ENCODE measurements at places on chromosomes 16 and 17. TPM values are rescaled to one million over a fixed set of nuclear protein-coding genes. Genes with fewer than 3 reads are reported as not detected.
A peak's percentile ranks its signal among the peaks of the same experiment; 100 is the strongest.

Gene ZFHX3
- 0.22 TPM for total RNA-seq

Gene KRTAP16-1
- not detected for total RNA-seq

Gene PRAC1
- not detected for total RNA-seq

Gene C16orf86
- total RNA-seq = 1.9 TPM

DNA sequence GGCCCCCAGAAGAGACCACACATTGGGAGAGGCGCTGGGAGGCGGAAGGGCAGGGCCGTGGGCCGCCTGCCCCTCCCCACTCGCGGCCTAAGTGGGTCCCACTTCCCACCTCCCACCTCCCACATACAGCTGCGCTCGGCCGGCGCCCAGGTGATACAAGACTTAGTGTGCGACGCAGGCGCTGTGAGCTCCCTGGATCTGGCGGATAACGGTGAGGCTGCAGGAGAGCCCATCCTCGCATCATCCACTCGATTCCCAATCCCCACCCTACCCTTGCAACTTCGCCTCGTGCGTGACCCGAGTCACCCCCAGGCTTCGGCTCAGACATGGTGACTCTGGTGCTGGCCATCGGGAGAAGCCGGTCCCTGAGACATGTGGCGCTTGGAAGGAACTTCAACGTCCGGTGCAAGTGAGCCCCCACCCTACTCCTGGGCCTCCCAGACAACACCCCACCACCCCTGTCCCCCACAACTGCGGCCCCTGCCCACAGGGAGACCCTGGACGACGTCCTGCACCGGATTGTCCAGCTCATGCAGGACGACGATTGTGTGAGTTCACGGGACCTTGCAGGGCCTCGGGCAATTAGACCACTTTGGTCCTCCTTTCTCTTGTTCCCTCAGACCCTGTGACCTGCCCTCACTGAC, 3.9 kb downstream of the CARMIL2 start:
- no peaks in the 10 kb centered on the region for H3K27me3 ChIP-seq
- peaks cover 16% of the 10 kb centered on the region for H3K36me3 ChIP-seq
- peaks cover 23% of the 10 kb centered on the region for H3K4me1 ChIP-seq

DNA sequence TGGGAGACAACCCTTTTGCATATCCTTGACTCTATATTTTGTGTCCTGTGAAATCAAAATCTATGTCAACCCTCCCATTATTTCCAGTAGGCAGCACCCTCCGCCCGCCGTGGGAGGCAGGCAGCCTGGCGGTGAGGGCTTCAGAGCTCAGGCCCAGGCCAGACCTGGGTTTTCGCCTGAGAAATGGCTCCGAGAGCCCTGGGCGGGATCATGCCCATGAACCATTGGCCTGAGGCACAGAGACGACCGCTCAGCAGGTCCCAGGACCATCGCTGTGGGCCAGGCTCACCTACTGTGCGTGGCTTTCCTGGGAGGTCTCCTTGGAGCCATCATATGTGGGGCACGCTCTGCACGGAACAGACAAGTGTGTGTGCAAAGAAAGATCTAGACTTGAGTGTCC, 6.3 kb upstream of the SLC38A8 start:
- no peaks in the 10 kb centered on the region for H3K27me3 ChIP-seq
- H3K27ac ChIP-seq = no peak overlapping the region
- no peak for DNase-seq

DNA sequence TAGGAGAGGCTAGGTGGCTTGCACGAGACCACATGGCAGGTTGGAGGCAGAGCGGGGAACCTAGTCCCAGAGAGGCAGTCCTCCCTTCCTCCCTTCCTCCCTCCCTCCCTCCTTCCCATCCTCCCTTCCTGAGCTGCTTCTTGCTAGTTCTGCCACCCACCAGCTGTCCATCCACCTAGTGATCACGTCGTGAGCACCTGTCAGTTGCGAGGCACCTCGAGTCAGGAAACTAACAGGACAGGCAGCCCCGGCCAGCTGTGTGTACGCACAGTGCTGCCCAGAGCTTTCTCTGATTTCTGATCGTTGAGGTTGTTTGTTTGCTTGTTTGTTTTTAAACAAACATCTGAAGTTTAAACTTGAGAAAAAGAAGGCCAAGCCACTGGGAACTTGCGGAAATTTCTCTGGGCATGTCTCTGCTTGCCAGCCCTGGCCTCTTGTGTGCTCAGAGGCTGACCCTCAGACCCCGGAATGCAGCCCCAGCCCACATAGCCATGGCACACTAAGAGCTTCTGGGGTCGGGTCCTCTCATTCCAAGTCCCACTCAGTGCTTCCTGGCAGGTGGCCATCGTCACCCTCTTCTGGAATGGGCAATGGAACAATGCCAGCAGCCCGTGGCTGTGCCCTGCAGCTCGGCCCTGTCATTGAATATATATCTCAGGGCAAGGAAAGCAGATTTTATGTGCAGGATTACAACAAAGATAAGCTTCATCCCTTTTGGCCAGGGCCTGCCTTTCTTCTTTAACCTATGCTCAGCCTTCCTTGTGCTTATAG, 174.0 kb downstream of the KATNIP start:
- H3K4me3 ChIP-seq = no peak overlapping the region
- no peak for DNase-seq
- no peaks in the 10 kb centered on the region for H3K36me3 ChIP-seq
- H3K4me1 ChIP-seq = no peaks in the 10 kb centered on the region
- no peak overlapping the region for H3K27ac ChIP-seq

- no peak for DNase-seq
- H3K27me3 ChIP-seq = no peaks in the 10 kb centered on the region
- peaks cover 3% of the 10 kb centered on the region for H3K4me1 ChIP-seq
- H3K36me3 ChIP-seq = peaks cover 47% of the 10 kb centered on the region
- H3K27ac ChIP-seq = no peak overlapping the region
- no peak overlapping the region for H3K4me3 ChIP-seq
These were observed 24.7 kb downstream of the NTAN1 start for GRCh38 chr16:15031179-15031578.

DNA sequence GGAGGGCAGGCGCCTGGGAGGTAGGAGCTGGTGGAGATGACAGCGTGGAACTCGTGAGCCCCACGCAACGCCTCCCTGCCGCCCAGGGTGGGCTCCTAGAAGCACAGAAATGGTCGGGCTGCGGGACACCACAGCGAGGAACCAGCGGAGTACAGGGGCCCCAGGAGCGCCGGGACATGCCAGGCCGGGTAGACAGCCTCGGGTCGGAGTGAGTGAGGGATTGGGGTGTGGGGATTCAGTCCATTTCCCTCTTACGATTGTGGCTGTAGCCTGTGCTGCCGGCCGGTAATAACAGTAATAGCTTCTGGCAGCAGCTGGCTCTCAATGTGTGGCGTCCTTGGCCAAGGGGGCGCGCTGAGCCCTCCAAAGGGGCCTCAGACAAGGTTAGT, 12.2 kb upstream of the CES3 start:
- peaks cover 16% of the 10 kb centered on the region for H3K27me3 ChIP-seq
- H3K36me3 ChIP-seq = no peaks in the 10 kb centered on the region
- DNase-seq = no peak
- H3K4me1 ChIP-seq = peaks cover 7% of the 10 kb centered on the region
- H3K27ac ChIP-seq = no peak overlapping the region
- peak overlapping the region; percentile 46 for H3K4me3 ChIP-seq

DNA sequence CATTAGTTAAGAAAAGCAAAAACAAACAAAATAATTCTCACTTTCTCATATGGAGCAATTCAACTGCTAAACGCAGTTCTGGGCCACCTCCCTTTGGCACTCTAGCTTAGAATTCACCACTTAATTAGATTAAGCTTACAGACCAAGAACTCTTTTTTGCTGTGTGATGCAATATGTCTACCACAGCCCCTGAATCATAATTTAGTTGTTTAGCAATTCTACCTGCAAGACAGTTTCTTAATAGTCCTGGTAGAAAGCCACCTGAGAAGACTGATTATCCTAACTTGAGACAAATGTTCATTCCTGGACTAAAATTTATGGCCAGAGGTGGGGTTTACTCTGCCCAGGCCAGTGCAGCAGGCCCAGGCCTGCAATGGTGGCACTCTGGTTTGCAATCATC, 205.9 kb downstream of the HS3ST3A1 start:
- DNase-seq = no peak
- no peak overlapping the region for H3K27ac ChIP-seq
- no peaks in the 10 kb centered on the region for H3K27me3 ChIP-seq
- H3K4me1 ChIP-seq = no peaks in the 10 kb centered on the region

- no peak for DNase-seq
- H3K27me3 ChIP-seq = no peaks in the 10 kb centered on the region
- H3K4me3 ChIP-seq = no peak overlapping the region
- H3K36me3 ChIP-seq = no peaks in the 10 kb centered on the region
- no peak overlapping the region for H3K27ac ChIP-seq
These were observed 55.9 kb downstream of the TMEM100 start for GRCh38 chr17:55666806-55667205.

Data from CD8-positive, alpha-beta memory T cell (primary cell).